Activated CD4-positive, alpha-beta T cell treated with anti-CD3 and anti-CD28 coated beads, Interleukin-2, Interleukin-6, amounts not matched to agents 100 ng/mL and 50 ng/mL, durations not matched to agents 16 hours and 8 hours (primary cell): ENCODE measurements at places on chromosomes 2 and 18.

GRCh38 chr2:81876624-81877023 lies 1572.1 kb upstream of the LRRTM1 start:
- no peak for DNase-seq

DNA sequence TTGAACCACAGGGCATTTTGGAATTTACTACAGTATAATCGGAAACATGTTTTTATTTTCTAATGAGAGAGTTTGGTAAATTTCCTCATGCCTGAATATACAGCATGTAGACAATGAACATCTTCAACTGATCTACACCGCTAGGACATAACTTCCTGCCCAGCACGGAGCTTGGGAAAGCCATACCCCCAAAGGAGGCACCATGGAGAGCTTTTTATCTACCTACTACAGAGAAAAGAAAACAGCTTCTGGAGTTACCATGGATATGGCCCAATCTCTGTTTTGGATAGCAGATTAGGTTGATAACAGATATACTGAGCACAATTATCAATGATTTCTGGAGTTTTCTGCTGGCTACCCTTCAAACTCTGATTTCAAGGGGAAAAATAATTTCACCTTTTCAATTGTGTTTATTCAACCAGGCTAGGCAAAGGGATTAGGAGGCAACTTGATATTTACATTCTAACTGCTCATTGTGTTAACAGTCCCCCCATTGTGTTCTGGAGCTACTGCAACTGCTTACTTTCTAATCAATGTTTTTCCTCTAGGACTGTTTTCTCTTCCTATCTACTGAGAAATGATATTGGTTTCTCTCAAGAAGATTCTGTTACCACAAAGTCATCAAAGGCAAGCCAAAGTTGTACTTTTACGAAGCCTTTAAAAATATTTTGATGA lies 123.0 kb upstream of the ARHGAP28 start:
- DNase-seq = no peak

DNA sequence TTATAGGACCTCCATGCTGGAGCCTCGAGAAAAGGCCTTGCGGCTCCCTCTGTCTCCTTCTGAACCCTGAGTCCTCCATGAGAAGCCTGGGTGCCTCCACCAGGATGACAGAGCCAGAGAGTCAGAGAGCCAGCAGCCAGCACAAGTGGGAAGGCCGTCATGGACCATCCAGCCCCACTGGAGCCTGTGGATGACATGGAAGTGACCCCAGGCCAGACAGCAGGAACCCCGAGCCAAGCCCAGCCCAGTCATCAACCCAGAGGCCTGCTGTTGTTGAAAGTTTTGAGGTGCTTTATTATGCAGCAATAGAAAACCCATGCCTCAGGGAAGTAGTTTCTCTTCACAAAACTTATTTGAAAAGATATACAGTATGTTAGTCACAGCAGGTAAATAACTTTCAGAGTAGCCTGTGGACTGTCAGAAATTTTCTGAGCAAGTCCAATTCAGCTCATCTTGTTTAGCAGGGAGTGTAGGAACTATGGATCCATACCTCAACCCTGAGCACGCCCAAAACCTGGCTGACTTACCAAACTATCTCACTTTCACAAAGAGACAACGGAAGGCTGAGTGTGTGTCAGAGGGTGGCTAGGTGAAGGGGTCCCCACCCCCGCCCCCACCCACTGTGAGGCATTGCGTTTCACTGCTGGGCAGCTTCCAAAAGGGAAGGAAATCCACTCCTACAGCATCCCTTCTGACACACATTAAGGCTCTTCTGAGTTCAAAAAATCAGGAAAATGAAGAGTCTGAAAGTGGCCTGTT lies 79.9 kb upstream of the NDUFV2 start:
- DNase-seq = no peak

- no peak for DNase-seq
Observed at GRCh38 chr2:215619022-215619958, 183.4 kb upstream of the FN1 start.

GRCh38 chr18:49400398-49401072 lies 59.9 kb downstream of the DYM start:
- DNase-seq = no peak

DNA sequence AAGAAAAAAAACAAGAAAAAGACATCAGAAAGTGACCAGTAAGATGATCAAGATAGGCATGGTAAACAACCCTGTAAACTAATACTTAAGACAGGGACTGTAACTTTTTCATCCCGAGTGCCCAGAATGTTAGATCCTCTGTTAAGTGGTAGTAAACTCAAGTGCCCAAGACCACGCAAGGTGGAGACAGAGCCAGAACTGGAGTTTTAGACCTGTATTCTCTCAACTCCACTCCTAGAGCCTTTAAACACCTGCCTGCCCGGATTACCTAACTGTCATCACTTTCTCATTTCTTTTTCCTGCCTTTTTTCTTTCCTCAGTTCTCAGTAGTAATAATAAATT lies 75.2 kb upstream of the CDCA7 start:
- no peak for DNase-seq

- no peak for DNase-seq
Observed at GRCh38 chr2:147469471-147469870, 375.4 kb upstream of the ACVR2A start.

DNA sequence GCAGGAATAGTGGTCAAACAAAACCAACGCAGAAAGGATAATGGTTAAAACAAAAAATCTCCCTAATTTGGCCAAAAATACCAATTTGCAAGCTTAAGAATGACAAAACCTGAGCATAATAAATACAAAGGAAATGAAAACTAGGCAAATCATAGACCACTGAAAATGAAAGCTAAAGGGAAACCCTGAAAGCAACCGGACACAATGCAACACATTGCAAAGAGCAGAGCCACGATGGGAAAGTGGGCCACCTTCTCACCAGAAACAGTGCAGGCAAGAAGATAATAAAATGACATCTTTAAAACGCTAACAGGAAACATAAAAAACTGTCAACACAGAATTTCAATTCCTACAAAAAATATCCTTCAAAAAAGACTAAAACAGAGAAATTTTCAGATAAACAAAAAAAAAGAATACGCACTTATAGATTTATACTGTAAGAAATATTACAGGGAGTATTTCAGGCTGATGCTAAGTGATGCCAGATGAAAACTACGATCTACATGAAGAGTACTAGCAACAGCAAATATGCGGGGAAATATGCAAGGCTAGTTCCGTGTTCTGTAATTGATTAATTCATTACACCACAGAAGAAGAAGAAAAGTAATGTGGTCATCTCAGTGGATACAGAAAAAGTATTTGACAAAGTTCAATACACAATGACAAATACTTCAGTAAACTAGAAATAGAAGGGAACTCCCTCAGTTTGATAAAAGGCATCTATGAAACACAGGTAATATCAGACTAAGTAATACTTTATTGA lies 239.5 kb downstream of the L3MBTL4 start:
- DNase-seq = no peak

DNA sequence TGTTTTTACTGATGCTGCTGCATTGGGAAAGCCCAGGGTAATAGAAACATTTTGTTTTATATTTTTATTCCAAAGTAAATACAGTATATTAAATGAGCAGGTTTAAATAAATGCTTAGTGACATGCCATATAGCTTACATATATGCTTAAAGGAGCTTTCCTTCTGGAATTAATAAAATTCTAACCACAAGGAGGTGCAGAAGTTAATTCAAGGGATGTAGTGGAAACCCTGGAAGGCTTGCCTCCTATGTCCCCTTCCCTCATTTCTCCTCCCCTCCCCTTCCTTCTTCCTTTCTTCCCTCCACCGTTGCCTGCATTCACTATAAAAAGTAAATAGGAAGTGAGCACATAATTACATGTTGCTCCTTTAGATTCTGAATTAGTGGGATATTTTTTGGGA lies 96.3 kb downstream of the UBE2E3 start:
- DNase-seq = no peak

GRCh38 chr2:48471048-48471474 lies 58.9 kb upstream of the STON1 start:
- no peak for DNase-seq

- no peak for DNase-seq
Observed at GRCh38 chr2:127649100-127649611, 3.2 kb downstream of the GPR17 start.

- no peak for DNase-seq
Observed at GRCh38 chr2:204475399-204475798, 69.9 kb upstream of the PARD3B start.

GRCh38 chr18:26901020-26901419 lies 35.5 kb upstream of the AQP4 start:
- no peak for DNase-seq

DNA sequence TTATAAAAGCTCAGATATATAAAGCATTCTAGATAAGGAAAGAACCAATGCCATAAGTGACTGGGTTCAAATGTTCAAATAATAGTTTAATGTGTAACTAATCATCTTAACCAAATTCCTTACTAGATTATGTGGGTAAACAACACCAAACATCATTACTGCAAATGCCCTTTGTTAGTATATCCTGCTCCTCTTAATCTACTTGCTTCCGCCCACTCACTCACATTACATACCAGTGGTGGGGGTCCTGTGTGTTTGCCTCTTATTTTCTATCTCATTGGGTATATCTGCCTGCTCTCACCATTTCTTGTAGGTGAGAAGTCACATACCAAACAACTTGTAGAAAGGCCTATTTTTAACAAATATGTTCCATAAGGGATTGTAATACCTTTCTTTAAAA lies 562.1 kb downstream of the NRXN1 start:
- no peak for DNase-seq

- DNase-seq = no peak
Observed at GRCh38 chr2:95063086-95063958, 37.8 kb downstream of the MAL start.

DNA sequence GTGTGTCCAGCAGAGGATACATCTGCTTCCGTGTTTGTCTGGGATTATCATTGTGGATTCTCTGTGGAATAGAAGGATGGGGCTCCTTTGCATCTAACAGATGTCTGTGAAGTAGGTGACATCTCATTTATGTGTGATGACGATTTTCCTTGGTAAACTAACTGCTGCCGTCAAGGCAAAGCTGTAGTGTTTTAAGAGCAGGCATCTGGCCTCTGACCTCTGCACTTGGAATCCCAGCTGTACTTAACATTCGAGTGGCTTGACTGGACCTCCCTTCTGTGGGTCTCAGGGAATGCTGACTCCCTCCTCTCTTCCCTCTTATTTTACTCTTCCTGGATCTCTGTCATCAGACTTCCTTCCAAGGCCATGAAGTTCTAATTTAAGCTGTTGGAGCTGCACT lies 56.4 kb downstream of the DCDC2C start:
- no peak for DNase-seq

GRCh38 chr2:99336804-99337112 lies 431 bp upstream of the EIF5B start:
- no peak for DNase-seq

GRCh38 chr2:187815113-187815512 lies 260.9 kb upstream of the TFPI start:
- DNase-seq = no peak

- DNase-seq = no peak
Observed at GRCh38 chr2:19021721-19022120, 336.7 kb downstream of the OSR1 start.

DNA sequence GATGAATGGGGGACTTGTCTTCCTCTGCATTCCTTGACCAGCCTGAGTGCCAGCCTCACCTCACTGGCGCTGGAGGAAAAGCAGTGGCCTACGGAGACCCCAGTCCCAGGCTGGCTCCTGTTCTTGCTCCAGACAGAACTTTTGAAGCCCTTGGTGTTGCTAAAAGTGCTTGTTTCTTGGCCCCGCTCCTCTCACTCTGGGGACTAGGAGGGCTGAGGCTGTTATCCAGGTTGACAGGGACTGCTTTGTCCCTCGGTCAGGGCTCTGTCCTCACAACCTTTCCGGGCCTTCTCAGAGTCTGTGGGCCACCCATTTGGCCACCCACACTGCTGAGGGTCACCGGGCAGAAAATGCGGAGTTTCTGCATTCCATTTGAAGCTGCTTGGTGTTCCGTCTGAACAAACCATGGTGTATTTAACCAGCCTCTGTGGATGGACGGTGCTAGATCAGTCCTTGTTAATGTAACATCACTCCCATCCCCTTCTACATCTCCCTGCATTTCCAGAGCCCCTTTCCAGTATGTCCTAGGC lies 25.6 kb downstream of the B3GNT7 start:
- DNase-seq = no peak

GRCh38 chr2:231512222-231512621 lies 18.0 kb downstream of the NMUR1 start:
- DNase-seq = no peak
